ENCODE measurements at places on chromosomes 16 and 17. TPM values are rescaled to one million over a fixed set of nuclear protein-coding genes. Genes with fewer than 3 reads are reported as not detected.

EIF3C gene
- 265 TPM for polyA plus RNA-seq

TBC1D3B gene
- 1.3 TPM for polyA plus RNA-seq

CHD9NB gene
- 1.2 TPM for polyA plus RNA-seq

DOC2A gene
- 0.46 TPM for polyA plus RNA-seq

CD300LB gene
- polyA plus RNA-seq: not detected

ABCC3 gene
- 21.7 TPM for polyA plus RNA-seq

- DNase-seq: no peak
These were observed 149.3 kb downstream of the RAB11FIP4 start for GRCh38 chr17:31540602-31541307.

DNA sequence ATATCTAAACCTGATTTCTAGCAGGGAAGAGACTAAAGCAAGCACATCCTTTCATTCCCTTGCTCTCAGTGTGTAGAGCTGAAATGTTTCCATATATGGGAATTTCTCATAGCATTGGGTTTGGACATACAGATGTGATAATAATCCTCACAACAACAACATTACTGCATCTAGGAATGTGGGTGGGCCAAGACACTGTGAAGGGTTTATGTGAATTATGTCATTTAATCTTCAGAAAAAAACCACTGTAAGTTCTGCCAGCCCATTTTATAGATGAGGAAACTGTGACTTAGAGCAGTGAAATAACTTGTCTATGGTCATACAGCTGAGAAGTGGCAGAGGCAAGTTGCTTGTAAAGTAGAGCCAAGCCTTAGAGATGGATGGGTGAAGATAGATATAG is 5.2 kb downstream of the OMG start:
- no peak for DNase-seq

- no peak for DNase-seq
These were observed 96.2 kb downstream of the PGS1 start for GRCh38 chr17:78474614-78475146.

DNA sequence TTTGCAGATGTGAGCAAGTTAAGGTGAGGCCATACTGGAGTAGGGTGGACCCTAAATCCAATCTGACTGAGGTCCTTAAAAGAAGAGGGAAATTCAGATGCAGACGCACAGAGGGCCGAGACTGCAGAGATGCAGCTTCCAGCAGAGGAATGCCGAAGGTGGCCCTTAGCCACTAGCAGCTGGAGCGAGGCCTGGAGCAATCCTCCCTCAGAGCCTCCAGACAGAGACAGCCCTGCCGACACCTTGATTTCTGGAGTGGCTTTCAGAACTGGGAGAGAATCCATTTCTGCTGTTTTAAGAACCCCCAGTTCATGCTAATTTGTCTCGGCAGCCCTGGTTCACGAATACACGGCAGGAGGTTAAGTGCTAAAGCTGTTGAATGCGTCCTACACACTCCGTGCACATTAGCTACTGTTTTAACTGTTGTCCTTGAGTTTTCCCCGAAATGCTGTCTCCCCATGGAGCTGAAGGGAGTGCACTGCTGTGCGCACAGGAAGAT is 135.5 kb downstream of the IRF8 start:
- DNase-seq: no peak

- DNase-seq: no peak
These were observed 271.6 kb upstream of the TNRC6C start for GRCh38 chr17:77686903-77687302.

DNA sequence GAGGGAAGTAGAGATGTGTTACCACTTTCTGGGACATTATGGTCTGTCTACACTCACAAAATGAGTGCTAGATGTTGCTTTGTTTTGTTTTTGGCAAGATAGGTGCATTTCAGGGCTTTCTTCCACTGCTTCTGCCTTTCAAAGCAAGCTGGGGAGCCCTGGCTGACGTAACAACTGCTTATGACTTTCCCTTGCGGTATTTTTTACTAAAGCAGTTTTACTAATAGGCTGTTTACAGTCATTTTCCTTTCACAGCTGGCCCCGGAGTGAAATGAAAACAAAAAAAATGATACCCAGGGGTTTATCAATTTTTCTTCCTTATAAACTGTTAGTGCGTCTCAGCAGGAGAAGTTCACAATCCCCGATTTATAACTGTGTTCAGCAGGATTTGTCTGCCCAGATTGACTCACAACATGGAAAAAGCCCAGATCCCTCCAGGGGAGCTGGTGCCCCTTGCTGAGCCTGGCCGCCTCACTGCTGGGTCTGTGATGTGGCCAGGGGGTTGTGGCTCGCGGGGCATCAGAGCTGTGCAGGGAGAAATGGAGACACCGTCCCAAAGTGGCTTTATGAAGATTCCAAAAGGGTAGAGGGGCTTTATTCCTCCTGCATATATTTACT is 184.4 kb upstream of the HS3ST3A1 start:
- peak; percentile 43 for DNase-seq

DNA sequence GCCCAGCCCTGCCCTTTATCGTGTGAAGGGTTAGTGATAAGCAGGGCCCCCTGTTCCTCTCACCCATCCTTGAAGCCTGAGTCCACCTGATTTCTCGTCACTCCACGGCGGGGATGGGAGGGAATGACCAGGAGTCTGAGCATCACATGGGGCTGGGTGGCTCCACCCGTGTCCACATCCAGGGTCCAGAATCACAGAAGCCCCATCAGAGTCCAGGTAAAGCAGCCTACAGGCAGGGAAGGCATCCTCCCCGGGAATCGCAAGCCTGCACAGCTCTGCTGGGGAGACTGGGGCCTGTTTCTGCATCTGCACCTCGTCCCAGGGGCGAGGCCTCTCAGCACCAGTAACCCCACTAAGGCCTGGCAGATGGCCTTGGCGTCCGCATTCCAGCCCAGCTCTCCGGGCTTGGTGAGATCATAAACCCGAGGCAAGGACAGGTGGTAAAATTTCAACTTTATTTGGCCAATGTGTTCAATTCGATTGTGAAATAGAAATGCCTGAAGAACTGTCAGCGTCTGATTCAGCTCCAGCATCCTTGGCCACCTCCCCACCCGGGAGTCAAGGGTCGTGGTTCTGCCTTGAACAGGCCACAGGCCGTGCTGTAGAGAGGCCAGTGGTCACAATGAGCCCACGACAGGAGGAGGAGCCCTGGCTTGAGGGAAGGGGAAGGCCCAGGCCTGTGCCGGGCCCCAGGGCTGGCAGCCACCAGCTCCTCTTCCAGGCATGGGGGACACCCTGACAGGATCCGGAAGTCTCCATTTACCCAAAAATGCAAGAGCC is 8.1 kb upstream of the PPP1R27 start:
- no peak for DNase-seq

GRCh38 chr17:28180449-28180848 is 138.0 kb downstream of the NLK start:
- DNase-seq: peak; percentile 20
